Foreskin keratinocyte (primary cell): ENCODE measurements at places on chromosomes 6 and 20. TPM values are rescaled to one million over a fixed set of nuclear protein-coding genes. Genes with fewer than 3 reads are reported as not detected.

DNA sequence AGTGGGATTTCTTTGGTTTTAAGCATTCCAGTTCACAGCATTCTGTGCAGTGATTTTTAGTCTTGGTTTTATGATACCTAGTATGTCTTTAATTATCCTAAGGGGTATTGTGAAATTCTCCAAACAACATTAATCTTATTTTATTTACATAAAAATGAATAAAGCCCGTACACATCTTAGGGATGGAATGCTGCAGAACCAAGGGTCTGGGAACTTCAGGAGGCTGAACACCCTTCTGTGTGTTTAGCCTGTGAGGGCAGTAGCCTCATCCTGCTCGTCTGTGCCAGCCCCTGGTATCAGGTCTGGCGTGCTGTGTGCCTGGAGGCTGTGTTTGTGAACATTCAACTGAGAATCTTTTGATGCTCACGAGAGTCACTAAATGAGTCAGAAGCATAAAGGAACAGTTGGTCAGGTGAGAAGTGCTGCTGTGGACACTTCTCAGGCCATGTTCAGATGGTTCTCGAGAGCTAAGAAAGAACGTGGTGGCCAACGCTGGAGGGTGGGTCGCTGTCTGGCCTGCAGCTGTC, 25.2 kb upstream of the C20orf204 start:
- no peak for DNase-seq

IL17F gene
- total RNA-seq = not detected in 2 replicates

RBPJL gene
- total RNA-seq = not detected in 2 replicates

EBF4 gene
- total RNA-seq = 0.46 and 0.78 TPM in 2 replicates

DNA sequence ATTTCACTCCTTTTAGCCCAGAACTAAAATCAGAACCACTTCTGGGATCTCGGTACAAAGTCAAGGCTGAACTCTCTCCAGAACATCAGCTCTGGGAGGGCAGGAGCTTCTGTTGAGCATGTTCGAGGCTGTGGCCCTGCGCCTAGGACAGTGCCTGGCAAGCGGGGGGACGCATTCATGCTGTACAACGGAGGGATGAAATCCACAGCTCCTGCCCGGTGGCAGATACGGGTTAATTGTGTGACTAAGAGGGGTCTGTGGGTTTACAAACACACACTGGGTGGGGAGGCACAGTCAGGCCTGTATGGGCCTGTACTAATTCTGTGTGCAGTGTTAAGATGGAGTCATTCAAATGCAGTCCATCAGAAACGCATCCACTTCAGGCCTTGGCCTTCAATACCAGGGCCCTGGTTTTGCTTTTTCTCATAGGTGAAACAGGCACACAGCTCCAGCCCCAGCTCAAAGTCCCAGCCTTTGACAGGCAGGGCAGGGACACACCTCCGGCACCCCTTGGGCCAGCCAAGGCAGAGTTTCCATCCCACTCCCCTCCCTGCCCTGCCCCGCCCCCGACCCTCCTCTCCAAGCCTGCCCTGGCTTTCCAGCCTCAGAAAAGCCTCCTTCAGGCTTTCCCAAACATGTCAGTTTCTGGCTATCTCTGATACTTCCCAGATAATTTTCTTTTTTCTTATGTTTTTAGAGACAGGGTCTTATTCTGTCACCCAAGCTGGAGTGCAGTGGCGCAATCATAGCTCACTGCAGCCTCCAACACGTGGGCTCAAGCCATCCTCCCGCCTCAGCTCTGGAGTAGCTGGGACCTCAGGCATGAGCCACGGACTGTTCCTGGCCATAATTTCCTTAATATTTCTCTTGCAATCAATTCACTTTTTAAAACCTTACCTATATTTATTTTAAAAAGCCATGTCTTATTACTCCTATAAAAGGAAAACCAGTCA, 109.8 kb downstream of the SULF2 start:
- no peak for DNase-seq

FKBP1C gene
- 0.46 and 3.1 TPM in 2 replicates for total RNA-seq

- no peak for DNase-seq
Measured at GRCh38 chr20:19860737-19861136, 102.7 kb downstream of the RIN2 start.
